DND-41 (cell line): ENCODE measurements at places on chromosomes 6 and 20.
A peak's percentile ranks its signal among the peaks of the same experiment; 100 is the strongest.

DNA sequence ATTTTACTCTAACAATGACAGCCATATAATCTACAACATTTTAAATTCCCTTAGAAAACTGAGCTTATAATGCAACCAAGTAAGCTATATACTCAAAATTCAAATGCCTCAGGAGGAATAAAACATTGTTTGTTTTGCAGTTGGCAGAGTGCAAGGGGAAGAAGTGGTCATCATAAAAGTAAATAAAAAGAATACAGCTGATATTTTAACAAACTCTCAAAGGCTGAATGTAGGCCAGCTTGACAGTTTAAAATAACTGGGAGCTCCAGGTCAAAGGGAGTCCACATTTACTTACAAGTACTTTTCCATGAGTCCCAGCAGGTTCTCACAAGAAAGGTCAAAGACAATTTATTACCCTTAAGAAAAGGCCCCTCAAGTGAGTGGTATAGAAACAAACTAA lies 589.8 kb downstream of the BCKDHB start:
- no peak for DNase-seq

DNA sequence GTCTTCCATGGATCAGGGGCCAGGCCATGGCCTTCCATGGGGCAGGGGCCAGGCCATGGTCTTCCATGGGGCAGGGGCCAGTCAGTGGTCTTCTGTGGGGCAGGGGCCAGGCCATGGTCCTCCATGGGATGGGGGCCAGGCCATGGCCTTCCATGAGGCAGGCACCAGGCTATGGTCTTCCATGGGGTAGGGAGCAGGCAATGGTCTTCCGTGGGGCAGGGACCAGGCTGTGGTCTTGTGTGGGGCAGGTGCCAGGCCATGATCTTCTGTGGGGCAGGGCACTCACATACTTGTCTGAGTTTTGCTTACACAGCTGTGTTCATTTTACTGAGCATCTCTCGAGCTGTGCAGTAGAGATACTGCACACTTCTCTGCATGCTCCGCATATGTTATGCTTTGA lies 57.3 kb upstream of the THBS2 start:
- no peak for DNase-seq

DNA sequence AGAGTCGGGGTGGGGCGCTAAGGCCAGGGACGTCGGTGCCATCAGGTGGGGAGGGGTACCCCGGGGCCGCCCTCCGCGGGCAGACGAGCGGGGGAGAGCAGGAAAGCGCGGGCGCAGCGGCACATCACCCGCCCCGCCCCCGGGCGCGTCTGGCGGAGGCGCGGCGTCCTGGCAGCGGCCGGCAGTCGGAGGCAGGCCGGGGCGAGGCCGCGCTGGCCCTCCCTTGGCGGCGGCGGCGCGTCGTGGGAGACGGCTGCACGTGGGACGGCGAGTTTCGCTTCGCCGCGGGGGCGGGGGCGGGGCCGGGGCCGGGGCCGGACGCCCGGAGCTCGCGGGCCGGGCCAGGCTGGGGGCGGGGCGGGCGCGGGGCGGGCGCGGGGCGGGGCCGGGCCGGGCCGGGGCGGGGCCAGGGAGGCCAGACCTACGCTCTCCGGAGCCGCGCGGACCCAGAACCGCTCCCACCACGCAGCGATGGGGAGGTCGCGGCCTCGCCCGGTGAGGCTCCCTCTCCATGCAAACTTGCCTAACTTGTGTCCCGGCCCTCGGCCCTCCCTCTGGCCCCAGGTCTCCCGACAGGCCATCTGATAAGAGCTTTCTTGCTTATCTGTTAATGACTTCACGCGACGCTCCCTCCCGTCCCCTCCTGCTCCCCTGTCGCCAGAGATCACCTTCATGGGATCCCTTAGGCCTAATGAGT lies 12.5 kb downstream of the ITPR3 start:
- peak; percentile 59 for DNase-seq

- DNase-seq, result no peak
Observed at GRCh38 chr6:12369781-12370262, 79.7 kb downstream of the EDN1 start.

DNA sequence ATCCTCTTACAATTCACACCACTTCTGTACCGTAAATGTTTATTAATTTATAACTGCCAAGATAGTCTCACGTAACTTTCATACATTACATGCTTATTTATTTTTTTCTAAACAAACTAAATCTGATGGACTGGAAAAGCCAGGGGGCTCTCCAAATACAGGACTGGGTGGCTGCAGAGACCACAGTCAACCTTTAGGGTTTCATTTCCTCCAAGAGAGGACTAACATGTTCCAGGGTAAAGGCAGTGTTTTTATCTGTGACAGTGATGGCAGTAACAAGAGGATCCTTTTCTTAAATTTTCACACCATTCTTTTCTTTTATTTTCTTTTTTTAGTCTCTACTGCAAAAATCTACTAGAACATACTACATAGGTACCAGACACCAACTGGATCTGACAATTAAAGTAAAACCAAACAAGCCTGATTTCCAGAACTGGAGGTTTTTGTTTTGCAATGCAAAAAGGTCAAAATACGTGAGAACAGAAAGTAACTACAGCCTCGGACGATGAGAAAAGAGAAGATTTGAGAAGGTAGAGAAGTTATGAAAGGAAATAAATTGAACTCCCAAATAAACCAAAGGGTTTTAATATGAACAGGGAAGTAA lies 1.2 kb downstream of the LMBRD1 start:
- DNase-seq, result no peak

GRCh38 chr20:62946918-62947317 lies 5.6 kb upstream of the SLC17A9 start:
- no peak for DNase-seq
